ENCODE measurements at places on chromosomes 6 and 20.

DNA sequence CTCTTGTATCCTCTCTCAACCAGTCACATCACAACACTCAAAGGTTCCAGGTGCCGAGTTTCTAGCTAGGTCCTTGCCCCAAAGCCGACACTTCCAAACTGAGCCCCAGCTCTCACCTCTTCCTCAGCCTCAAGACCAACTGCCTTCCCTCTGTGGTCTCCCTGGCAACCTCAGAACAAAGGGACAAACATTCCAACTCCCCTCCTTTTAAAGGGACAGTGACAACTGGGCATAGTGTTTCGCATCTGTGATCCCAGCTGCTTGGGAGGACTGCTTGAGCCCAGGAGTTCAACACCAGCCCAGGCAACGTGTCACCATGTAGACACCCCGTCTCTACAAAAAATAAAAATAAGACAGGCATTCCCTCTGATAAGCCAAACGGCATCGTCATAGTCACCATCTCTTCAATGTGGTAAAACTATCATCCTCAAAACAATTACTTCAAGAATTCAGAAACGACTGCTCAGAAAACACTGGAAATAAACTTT is 11.3 kb downstream of the DIDO1 start:
- DNase-seq, result peak; percentile 54

DNA sequence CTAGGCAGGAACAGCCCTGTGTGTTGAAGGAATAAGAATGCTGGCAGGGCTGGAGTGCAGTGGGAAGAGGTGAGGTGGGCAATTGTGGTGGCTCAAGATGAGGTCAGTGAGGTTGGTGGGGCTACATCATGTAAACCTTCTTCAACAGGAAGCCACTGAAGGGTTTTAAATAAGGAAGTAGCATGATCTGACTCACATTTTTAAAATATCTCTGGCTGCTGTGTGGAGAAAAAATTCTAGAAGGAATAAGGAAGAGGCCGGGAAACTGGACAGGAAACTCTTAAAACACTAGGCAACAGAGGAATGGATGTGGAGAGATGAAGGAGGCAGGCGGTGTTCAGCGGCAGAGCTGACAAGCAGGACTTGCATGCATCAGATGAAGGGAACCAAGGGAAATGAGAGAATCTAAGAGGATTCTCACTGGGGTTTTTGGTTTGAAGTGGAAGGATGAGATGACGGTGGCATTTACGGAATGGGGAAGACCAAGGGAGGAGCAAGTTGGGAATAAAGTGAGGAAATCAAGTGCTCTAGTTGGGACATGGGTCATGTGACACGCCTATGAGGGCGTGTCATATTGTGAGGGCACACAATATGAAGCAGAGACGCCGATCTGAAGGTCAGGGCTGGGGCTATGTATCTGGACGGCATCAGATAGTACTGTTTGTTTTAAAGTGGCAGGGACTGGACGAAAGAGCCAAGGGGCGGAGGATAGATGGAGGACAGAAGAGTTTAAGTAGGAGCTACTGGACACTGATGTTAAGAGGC is 18.2 kb downstream of the TMEM242 start:
- peak; percentile 77 for DNase-seq

DNA sequence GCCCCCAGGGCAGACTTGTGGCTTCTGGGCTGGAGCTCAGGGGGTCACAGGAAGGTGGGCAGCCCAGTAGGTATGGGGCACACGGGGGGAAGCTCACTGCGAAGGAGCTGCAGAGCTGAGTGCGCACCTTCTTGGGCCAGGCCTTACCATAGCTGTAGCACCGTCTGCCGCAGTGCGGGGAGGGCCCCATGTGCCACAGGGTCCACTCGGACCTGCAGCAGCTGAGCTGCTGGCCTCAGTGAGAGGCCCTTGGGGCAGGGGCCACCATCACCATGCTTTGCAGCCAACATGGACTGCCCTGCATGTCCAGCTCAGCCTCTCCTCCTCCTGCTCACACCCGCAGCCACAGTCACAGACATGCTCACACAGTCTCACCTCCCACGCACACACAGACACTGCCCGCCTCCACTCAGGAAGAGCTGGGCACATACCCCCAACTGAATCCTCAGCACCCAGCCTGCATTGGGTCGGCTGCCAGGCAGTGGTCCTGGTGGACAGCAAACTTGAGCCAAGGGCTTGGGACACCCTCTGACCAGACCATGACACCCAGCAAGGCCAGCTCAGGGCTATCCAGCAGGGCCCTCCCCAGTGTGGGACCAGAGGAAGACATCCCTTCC is 35.3 kb downstream of the YTHDF1 start:
- DNase-seq, result no peak

GRCh38 chr6:149725785-149726184 is 7.9 kb upstream of the LATS1 start:
- no peak for DNase-seq

GRCh38 chr20:32263398-32263954 is 14.0 kb upstream of the KIF3B start:
- no peak for DNase-seq

- no peak for DNase-seq
Observed at GRCh38 chr6:33839399-33840047, 35.7 kb upstream of the MLN start.

DNA sequence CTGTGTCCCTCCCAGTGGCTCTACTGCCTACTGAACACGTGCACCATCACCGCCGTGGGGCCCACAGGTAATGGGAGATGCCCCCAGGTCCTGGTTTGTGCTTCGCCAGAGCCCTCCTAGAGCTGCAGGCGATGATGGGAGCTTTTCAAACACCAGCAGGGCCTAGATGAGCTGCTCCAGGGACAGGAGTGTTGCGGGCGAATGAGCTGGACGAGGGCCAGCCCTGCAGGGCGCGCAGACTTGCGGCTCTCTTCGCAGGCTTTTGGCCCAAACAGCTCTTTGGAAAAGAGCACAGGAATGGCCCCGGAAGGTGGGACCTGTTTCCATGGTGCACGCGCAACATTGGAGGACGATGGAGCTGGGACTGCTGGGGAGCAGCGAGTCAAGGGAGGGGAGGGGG is 409.3 kb upstream of the SULF2 start:
- no peak for DNase-seq

DNA sequence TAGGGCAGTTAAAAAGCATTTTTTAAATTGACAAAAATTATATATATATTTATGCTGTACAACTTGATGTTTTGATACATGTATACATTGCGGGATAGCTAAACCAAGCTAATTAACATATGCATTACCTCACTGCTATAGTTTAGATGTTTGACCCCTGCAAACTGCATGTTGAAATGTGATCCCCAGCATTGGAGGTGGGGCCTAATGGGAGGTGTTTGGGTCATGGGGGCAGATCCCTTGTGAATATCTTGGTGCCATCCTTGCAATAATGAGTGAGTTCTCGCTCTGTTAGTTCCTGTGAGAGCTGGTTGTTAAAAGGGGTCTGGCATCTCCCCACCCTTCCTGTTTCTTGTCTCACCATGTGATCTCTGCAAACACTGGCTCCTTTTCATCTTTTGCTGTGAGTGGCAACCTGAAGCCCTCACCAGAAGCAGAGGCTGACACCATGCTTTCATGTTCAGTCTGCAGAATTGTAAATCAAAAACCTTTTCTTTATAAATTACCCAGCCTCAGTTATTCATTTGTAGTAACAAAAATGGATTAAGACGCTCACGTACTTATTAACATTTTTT is 111.8 kb downstream of the MCHR2 start:
- no peak for DNase-seq

- peak; percentile 30 for DNase-seq
Observed at GRCh38 chr6:73262671-73263569, at the start of gene KHDC1. Gene KHDC1 (minus strand): TSS chr6:73263196. CDS start chr6:73242517, 20,679 bp downstream.

DNA sequence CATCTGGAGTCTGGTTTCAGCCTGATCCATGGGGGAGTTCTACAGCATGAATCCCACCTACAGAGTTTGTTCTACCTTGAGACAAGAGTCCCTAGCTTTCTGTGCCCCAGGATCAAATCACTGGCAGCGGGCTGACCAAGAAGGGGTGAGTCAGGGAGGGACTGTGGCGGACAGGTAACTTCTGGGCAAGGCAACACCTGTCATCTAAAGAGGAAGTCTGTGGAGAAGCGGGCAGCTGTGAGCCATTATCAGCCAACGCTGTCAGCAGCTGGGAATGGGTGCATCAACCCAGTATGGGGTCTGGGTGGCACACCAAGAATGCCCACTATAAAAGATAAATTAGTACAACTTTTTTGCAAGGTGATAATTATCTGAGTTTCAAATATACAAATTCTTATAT is 45.9 kb downstream of the UBE3D start:
- no peak for DNase-seq

- no peak for DNase-seq
Observed at GRCh38 chr6:147136057-147136456, 68.2 kb upstream of the STXBP5 start.

DNA sequence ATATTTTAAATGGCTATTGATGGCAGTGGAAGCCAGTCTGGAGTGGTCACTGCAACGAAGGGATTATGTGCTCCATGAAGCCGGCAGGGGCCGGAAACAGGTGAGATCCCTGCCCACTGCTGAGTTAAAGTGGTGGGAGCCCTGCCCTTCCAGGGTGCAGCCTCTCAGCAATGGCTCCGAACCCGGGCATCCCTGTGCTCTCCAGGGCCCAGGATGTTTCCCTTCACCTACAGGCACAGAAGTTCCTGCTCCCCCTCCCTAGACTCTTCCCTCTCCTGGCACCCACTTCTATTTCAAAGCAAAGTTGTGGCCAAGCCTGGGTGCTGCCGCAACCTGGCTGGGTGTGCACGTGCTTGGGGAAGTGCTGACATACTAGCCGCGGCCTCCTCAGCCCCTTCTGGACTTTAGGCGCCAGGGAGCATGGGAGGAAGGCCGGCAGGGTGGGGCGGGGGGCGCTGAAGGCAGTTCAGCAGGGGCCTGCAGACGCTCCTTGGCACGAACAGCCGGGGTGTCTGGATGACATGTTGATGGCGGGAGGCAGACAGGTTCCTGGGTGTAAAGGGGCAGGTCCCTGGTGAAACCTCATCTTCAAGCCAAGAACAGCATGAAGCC is 452.3 kb downstream of the HTR1B start:
- DNase-seq, result no peak

DNA sequence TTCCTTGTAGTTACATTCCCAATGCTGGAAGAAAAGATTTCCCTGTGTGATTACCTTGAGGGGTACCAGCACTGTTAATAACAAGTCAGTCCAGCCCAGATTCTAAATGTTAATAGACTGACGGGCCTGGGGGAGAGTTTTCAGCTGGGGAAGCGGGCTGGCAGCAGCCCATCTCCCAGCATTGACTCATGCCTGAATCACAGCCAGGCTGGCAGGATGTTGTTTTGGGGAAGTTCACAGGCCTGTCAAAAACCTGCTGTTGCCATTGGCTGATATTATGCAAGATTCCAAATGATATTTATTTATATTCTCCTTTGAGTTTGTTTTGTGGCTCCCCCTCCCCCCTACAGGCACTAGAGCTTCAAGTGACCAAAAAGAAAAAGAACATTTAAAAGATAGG is 213.9 kb upstream of the CNR1 start:
- DNase-seq, result peak; percentile 86

GRCh38 chr6:25219917-25220278 is 59.3 kb upstream of the CARMIL1 start:
- DNase-seq, result no peak

DNA sequence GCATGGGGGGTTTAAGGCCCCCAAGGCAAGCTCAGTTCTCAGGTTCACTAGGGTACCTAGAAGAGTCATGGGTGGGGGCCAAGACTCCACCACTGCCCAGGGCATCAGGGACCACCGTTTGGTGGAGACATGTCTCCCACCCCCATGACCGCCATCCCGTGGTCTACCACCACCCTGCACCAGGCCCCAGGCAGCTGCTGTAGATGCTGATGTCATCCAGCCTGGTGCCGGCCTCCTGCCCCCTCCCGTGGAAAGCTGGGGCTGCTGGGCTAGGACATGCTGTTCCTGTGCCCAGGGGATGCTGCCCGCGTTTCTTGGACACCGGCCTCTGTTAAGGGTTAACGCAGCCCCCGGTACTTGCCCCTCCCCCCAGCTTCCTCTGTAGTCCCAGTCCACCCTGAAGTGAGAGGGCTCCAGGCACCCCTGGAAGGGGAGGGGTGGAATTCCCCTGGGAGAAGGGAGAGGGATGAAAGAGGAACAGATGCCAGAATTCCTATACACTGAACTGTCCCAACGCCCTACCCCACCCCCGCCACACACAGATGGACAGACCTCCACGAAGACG is 587 bp downstream of the IP6K3 start:
- no peak for DNase-seq

DNA sequence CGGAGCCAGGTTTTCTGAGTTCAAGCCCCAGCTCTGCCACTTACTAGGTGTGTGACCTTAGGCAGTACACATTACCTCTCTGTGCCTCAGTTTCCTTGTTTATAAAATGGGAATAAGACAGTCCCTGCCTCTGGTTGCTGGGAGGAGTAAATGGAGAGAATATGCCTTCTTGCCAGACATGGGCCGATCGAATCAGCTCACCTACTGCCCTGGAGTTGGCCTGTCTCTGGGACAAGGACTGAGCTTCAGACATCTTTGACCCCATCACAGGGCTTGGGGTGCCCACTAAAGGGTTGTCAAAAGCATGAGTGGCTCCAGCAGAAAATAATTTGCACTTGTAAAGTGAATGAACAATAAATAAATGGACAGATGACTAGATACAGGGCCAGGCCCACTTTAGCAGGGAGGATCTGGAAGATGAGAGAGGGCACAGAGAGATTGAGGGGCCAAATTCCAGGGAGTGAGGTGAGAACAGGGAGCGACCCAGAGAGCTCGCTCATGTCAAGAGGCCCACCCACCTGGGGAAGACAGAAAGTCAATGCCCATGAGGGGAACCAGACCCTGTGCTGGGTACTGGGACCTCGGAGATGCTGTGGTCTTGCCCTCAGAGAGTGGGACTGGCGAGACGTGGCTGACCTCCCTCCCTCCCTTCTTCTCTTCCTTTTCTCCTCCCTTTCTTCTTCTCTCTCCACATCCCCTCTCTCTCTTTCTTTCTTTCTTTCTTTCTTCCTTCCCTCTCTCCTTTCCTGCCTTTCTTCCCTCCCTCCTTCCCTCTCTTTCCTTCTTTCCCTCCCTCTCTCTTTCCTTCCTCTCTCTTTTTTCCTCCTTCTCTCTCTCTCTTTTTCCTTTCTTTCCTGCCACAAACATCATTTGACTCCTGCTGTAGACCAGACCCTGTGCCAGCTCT is 3.9 kb upstream of the BPIFA2 start:
- no peak for DNase-seq

- no peak for DNase-seq
Observed at GRCh38 chr6:138959521-138959920, 28.5 kb downstream of the REPS1 start.

DNA sequence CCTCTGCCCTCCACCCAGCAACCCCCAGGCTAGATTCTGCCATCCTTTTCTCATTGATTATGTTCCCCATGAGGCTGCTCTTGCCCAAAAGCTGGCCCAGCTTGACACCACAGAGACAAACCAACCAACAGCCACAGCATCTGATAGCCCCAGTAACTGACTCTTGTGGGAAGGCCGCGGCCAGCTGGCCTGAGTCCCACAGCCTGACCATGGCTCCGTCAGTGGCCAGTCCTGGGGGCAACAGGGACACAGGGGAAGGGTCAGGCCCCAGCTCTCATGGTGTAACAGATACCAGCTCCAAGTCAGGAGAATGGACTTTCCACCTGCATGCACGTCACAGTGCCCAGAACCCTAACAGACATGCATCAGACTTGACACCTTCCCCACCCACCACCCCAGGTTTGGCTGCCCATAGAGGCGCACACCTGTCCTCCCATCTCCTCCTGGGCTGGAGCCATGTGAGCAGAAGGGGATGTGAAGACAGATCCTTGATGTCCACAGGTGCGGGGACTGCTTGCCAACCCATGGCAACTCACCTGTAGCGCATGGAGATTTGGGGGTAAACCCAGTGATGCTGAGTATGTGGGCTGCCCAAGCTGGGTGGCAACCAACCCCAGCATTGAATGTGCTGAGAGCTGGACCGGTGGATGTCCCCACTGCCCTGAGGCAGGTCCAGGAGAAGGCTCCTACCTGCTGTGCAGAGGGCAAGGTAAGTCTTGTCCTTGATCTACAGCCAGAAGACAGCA is 18.8 kb downstream of the RIPOR3 start:
- no peak for DNase-seq
